AML-193 (cell line): ENCODE measurements at places on chromosomes 16 and 17.

- DNase-seq: no peak
Measured at GRCh38 chr17:19372011-19372370, 6.3 kb upstream of the MAPK7 start.

- peak; percentile 79 for DNase-seq
Measured at GRCh38 chr16:90022209-90023077, 3.2 kb upstream of the DBNDD1 start.

- peak; percentile 83 for DNase-seq
Measured at GRCh38 chr17:4366327-4367063, at the start of gene UBE2G1. Gene UBE2G1, minus strand, starts transcription at chr17:4366675. Its CDS starts 359 bp downstream, at chr17:4366316.

DNA sequence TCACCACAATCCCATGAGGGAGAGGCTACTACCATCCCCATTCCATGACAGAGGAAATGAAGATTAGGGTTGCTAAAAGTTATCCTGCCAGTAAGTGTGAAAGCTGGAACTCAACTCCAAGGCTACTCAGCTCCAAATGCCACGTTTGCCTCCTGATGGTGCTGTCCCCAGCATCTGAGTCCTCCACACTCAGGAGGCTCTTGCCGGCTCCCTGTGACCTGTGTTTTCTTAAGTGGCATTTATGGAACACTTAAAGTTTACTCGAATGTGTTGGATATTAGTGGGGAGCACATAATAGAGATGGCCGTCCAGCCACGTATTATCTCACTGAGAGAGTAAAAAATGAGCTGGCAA, 267.9 kb downstream of the CBLN1 start:
- no peak for DNase-seq
